Kidney epithelial cell (primary cell): ENCODE measurements at places on chromosomes 3 and 15. TPM values are rescaled to one million over a fixed set of nuclear protein-coding genes. Genes with fewer than 3 reads are reported as not detected.

- DNase-seq: no peak
Measured at GRCh38 chr3:162764051-162764807, 1267.6 kb downstream of the OTOL1 start.

GRCh38 chr3:46527239-46527638, 29.5 kb downstream of the RTP3 start:
- no peak for DNase-seq

GRCh38 chr15:85749261-85750151, 45.2 kb downstream of the KLHL25 start:
- no peak for DNase-seq

DNA sequence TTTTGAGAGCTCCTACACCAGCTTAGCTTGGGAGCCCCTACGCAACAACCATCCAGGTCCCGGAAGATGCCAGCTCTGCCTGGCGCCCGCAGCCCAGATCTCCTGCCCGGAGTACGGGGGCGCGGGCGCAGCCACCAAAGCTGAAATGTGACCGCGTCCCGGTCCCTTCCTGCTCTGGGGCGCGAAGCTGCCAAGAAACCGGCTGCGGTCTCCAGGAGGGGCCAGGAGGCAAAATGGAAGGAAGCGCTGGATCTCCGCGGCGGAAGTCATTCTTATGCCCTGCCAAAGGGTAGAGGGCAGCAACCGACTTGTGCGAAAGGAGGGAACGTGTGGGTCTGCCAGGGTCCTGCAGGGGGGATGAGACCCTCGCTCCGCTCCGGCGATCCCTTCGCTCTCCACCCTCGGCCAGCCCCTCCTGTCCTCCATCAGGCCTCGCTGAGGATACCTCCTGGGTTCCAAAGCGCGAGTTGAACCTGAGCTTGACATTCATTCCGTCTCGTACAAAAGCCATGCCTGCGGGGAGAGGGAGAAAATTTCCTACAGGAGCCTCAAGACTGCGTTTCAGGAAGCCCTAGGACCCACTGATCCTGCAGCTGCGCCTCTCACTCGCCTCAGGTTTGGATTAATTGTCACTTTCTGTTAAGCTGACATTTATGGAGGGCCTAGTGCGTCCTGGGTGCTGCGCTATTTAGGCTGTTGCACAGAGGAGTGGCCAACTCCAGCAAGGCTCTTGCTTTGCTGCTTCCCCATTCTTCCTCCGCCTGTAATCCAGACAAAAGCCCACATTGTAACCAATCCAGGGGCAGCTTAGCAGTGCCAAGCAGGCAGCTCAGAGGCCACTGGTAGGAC, 98.3 kb upstream of the VGLL3 start:
- peak; percentile 16 for DNase-seq

GRCh38 chr3:72077473-72078259, 292.7 kb upstream of the PROK2 start:
- DNase-seq: no peak

FGF7 gene
- not detected in 2 replicates for total RNA-seq

CRYGS gene
- total RNA-seq: 1.8 and 2.7 TPM in 2 replicates

PTPN23 gene
- total RNA-seq: 20.9 and 31.1 TPM in 2 replicates
